ENCODE measurements at places on chromosomes 12 and 14.

GRCh38 chr12:46187023-46187422 is 81.8 kb downstream of the SLC38A1 start:
- peak; percentile 65 for DNase-seq

DNA sequence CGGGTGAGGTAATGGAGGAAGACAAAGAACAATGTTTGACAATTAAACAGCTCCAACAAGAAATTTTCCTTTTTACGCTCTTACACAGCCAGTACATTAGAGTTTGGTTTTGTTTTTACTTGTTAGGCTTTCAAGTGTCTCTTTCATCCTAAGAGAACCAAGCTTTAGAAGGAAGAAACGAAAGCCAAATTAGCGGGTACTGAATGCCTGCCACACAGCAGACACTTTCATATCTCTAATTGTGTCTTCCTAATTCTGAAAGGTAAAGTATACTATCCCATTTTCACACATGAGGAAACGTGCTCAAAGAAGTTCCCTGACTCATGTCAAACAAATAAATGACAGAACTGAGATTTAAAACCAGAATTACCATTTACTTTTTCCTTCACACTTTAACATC is 65.0 kb downstream of the CDK17 start:
- no peak for DNase-seq

DNA sequence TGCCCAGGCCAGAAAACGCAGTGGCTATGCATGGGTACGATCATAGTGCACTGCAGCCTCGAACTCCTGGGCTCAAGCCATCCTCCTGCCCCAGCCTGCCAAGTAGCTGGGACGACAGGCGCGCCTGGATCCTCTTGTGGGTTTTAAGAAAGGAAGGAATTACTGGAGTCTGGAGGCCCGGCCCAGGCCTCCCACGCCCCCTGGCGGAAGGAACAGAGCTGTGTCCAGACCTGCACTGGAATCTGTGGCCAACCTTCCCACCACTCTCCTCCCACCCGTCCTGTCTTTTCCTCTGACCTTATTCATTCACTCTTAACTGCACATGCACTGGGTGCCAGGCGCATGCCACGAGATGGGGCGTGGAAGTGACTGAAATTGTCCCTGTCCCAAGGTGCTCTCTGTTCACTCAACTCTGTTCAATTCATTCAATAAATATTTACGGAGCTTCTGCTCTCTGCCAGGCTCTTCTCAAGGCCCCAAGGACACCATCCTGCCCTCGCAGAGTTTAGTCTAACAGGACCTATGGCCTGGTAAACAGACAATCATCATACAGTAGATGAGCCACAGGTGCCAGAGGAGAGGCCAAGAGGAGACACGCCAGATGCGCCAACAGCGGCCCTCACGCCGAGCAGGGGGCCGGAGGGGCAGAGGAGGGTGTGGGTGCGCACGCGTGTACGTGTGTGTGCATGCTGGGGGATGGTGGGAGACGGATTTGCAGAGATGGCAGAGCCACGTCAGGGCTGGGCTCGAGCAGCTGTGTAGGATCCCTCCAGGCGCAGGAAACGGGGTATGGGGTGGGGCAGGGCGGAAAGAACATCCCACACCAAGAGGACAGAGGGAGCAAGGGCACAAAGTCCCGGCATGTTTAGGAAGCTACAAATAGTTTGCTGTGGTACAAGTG is 13.7 kb upstream of the TMEM106C start:
- peak; percentile 37 for DNase-seq

DNA sequence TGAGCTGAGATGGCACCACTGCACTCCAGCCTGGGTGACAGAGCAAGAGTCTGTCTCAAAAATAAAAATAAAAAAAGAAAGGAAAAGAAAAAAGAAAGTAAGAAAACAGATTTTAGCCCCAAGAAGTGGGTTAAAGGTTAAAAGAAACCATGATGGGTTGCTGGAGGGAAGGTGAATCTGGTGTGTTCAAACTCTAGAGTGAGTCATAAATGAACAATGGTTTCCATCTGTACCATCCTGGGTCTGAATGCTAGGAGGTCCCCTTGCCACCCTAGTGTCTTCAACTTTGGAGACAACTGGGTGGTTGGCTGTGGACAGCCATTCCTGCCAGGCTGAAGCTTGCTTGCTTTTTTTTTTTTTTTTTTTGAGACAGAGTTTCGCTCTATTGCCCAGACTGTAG is 1.6 kb upstream of the RPS26 start:
- DNase-seq = no peak

GRCh38 chr14:75609116-75609515 is 30.7 kb downstream of the FLVCR2 start:
- no peak for DNase-seq

- no peak for DNase-seq
Observed at GRCh38 chr12:26828280-26829073, 4.5 kb downstream of the ITPR2 start.

DNA sequence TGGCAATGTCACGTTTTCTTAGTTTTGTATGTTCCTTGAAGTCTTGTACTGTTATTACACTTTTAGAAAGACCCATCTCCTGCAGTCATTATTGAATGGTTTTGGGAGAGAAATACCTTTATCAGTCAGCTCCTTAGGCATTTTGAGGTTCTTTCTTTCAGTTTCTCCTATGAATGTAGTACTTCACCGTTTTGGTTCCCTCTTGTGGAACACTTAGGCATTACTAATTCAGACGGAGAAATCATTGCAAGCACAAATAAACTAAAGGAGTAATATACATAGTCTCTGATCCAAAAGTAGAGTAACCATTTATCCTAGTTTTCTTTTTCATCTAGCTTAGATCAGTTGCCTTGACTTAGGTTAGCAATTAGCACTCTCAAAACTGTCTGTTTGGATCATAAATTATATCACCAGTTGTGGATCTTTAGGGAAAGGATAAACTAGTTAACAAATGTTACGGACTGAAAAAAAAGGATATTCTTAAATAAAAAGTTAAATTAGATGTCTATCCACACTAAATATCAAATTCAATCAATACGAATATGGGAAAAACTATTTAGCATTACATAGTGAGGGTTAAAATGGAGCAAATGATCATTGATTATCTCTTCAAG is 1538.3 kb upstream of the SEL1L start:
- no peak for DNase-seq

Data from AG09309 (cell line).